Fibroblast of skin of left quadriceps (primary cell): ENCODE measurements at places on chromosomes 16 and 17.

DNA sequence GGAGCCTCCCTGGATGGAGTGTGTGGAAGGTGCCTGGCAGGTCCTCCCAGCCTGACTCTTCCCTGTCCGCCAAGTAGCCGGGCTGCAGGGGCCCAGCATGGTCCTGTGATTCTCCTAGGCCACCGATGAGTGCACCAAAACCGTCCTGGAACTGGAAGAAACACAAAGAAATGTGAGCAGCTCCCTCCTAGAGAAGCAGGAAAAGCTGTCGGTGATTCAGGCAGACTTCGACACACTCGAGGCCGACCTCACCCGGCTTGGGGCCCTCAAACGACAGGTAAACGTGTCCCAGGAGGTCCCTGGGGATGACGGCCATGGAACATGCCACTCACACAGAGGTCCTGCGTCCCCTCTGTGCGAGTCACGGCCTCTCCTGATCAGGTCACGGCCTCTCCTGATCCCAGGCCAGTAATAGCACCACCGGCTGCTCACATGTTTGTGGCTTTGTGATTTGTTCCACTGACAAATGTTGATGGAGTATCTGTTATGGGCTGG, 4.2 kb upstream of the GAA start:
- no peak for DNase-seq

DNA sequence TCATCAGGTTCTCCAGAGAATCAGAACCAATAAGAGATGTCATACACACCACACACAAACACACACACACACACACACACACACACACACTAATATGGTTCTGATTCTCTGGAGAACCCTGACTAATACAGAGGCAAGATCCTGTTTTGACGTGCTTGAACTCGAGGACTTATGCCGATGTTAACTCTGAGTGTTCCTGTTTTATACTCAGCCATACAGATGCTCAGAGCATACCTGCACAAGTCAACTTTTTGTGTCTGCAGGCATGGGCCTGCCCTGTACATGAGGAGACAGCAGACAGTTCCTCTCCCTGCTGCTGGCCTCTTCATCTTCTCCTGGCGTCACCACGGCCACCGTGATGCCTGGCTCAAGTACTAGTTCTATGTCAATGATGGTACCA, 635.9 kb downstream of the WWOX start:
- no peak for DNase-seq

DNA sequence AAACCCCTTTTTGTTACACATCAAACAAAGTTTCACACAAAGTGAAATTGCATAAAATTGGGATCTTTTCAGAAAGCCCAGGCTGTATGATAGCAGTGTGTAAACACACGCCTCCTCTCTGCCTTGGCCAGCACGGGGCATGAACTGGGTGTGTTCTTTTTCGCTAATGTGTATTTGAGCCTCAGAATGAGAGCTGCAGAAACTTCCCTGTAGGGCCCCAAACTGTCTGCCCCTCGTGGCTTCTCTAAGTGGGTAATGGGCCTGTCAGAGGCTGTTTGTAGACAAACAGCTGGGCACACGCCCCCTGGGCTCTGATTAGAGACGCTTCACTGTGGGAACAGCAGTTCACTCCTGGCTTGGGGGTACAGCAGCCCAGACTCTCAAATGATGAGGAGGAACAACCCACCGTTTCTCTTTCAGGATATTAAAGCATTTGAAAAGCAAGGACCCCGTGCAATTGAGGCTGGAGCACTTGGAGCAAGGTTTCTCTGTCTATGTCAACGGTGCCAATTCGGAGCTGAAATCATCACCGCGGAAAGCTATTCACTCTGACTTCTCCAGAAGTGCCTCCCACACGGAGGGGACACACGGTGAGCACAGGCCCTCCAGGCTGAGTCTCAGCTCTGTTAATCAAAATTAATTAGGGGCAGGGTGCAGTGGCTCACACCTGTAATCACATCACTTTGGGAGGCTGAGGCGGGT, 78.4 kb downstream of the KATNIP start:
- no peak for DNase-seq

- DNase-seq = no peak
Measured at GRCh38 chr17:8914554-8914953, 47.1 kb upstream of the PIK3R6 start.

GRCh38 chr17:17994271-17995069, 21.8 kb downstream of the DRC3 start:
- no peak for DNase-seq

DNA sequence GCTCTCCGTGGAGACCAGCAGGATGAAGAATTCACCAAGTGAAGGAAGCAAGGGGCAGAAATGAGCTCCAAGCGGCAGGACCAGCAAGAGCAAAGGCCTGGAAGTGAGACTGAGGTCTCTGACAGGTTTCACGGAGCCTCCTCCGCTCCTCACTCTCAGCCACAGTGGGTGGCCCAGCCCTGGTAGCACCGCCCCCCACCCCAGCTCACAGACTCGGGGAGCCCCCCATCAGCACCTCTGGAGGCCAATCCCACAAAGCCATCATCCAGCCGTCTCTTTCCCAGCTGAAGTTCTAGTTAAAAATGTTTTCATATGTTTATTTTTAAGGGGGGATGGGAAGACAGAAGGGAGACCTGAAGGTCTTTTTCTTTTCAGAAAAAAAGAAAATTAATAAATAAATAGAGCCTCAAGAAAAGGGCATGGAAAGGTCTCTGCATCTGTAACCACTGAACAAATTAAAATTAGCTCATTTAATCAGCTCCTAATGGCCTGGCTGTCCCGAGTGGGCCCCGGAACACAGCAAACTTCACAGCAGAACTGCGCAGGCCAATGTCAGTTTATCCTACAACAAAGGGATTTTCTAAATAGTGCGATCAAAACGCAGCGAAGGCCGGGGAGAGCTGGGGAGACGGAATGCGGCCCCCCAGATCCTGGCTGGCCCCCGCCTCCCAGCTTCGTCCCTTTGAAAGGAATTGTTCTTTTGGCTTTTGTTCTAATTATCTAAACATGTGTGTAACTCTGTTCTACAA, 190.3 kb downstream of the ZNF423 start:
- no peak for DNase-seq

DNA sequence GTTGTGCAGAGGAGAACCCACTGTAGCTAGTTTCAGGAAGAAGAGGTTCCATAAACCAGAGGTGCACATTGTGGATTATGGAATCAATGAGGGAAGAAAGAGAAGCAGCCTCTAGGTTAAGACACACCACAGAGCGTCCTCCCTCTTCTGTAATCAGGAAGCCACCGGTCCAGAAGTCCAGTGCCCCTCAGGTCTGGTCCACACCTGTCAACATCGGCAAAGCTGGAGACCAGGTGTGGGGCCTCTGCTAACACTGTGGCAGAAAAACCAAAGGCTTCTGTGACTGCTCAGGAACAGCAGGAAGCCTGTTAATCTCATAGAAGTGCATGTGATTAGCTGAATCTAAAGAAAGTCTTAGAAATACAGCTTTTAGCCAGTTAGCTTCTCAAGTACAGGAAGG, 23.3 kb downstream of the LIMD2 start:
- no peak for DNase-seq

DNA sequence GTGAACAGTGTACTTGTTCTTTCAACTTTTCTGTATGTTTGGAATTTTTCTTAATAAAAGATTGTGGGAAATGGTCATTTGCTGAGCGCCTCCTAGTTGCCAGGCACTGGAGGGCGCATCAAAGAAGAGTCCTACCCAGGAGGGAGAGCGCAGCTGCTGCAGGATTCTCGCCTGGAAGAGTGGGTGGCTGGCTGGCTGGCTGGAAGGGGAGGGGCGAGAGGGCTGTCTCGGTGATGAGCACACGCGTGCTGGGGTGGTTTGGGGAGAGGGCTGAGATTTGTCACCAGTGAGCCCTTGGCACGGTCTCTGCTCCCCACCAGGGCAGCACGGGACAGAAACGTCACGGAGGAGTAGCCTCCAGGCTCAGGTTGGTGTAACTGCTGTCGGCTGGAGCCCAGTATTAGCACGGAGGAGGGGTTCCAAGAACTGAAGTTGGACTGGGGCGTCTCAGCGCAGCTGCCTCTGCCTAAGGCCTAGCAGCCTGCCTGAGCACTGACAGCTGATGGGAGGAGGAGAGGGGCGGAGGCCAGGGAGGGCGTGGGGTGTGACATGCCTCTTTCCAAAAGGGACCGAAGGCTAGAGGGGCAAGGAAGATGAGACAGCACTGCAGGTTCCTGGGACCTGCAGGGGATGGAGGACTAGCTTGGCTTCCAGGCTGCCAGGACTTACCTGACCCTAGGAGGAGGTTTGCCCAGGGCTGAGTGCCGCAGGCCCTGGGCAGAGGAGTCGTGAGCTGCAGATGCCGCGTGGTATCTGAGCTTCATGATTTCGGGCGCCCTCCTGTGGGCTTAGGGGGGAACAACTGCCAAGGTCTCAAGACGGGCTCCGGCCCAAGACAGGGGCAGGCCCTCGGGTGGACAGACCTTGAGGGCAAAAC, 5.7 kb downstream of the LDHD start:
- DNase-seq = peak; percentile 64

- DNase-seq = no peak
Measured at GRCh38 chr17:48690655-48691054, 31.7 kb downstream of the PRAC1 start.

DNA sequence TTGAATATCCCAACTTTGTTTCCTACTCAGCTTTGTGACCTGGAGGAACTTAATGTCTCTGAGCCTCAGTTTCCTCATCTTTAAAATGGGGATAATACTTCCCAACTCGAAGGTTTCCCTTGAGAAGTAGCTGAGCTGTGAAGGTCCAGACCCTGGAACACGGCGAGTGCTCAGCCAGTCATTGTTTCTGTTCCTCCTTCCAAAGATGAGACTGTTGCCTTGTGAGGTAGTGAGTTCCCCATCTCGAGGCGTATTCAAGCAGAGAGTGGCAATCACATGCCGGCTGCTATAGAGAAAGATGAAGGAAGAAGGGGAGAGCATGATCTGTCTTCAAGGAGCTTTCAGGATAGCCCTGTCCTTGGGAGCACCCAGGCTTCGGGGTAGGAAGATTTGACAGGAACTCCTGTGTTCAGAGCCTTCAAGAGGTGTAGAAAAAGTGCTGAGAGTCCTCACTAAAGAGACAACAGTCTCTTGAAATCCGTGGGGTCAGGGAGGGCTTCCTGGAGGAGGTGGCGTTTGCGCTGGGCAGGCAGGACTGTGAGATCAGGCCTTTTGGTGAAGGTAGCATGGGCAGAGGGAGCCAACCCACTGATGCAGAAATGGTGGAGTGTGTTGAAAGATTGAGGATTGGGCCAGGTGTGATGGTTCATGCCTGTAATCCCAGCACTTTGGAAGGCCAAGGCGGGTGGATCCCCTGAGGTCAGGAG, 27.2 kb downstream of the SPNS2 start:
- DNase-seq = no peak

GRCh38 chr17:58648236-58648635, 43.6 kb downstream of the TEX14 start:
- no peak for DNase-seq
